CD8-positive, alpha-beta T cell (primary cell): ENCODE measurements at places on chromosomes 11 and 22. TPM values are rescaled to one million over a fixed set of nuclear protein-coding genes. Genes with fewer than 3 reads are reported as not detected.

The CHRNA10 gene
- total RNA-seq, result 0.33 TPM

The SMIM35 gene
- 0.08 TPM for total RNA-seq

The C22orf31 gene
- not detected for total RNA-seq

DNA sequence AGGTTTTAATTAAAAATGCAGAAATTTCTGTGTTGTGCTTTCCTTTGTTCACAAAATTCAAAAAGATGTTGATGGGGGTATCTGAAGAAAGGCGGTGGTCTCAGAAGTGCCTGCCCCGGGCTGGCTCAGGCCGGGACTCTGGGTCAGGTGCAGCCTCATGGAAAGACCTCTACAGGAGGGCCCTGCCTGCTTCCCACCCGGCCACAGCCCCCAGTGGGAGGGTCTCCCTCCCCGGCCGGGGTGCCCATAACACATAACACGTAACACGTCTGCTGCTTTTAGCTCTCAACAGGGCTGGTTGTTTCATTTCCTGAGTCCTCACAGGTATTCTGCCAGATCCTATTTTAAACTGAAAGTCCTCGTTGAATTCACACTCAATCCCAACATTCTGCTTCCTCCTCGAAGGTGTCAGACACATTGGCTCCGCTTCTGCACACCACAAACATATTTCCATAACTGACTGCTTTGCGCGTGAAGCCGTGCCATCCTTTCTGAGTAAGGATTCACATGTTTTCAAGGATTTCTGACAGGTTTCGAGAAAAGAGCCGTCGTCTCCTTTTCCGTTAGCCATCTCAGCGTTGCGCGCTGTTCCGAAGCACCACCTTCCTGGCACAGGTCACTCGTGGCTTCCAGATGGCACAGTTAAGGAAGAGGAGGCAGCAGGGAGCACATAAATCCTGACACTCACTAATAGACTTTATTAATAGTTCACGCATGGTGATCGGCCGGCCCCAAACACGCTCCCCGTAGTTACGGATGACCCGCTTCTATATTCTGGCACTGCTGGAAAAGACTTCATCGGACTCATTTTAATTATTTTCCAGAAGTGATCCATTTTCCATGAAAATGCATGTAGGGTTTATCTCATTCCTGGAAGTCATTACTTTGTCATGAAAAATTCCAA is 569.3 kb downstream of the BRD1 start:
- DNase-seq, result no peak

- DNase-seq, result no peak
These were observed 8.5 kb downstream of the SERHL2 start for GRCh38 chr22:42562279-42562678.

DNA sequence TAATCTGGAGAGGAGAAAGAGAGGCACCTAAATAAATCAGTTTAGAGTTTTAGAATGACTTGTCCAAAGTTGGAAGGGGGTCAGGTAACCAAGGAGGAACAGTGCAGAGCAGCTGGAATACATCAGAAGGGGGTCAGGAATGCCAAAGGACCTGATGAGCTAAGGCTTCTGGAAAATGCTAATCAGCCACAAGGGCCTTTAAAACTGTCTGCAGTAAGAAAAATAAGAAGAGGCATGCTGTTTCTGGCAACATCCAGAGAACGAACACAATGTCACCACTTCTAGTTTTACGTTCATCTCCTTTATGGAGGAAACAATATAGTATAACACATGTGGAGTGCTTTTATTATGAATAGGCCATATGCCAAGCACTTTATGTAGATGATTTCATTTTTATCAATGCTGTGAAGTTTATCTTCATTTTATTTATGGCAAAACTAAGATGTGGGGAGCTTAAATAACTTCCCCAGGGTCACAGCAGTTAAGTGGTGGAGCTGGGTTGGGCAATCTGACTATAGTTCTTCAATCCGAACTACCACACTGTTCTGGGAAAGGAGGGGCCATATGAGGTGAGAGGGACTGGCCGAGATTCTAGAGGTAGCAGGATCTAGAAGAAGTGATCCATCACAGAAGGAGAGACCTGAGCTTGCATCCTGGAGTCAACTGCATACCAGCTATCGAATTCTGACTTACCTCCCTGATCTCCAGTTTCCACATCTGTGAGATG is 22.6 kb downstream of the ACO2 start:
- DNase-seq, result no peak

DNA sequence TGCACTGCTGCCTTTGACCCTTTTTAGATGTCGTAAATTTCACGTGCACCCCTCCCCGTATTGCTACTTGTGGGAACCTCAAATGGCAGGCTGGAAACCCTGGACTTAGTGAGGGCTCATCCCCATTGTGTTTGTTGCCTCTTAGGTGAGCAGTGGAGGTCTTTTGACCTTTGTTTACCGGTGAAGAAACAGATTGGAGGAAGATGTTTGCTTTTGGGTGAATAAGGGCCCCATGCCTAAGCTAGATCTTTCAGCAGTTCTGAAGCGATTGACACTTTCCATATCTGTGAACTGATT is 782 bp downstream of the SMARCB1 start:
- no peak for DNase-seq
